ENCODE measurements at places on chromosomes 12 and 14. TPM values are rescaled to one million over a fixed set of nuclear protein-coding genes. Genes with fewer than 3 reads are reported as not detected.

DNA sequence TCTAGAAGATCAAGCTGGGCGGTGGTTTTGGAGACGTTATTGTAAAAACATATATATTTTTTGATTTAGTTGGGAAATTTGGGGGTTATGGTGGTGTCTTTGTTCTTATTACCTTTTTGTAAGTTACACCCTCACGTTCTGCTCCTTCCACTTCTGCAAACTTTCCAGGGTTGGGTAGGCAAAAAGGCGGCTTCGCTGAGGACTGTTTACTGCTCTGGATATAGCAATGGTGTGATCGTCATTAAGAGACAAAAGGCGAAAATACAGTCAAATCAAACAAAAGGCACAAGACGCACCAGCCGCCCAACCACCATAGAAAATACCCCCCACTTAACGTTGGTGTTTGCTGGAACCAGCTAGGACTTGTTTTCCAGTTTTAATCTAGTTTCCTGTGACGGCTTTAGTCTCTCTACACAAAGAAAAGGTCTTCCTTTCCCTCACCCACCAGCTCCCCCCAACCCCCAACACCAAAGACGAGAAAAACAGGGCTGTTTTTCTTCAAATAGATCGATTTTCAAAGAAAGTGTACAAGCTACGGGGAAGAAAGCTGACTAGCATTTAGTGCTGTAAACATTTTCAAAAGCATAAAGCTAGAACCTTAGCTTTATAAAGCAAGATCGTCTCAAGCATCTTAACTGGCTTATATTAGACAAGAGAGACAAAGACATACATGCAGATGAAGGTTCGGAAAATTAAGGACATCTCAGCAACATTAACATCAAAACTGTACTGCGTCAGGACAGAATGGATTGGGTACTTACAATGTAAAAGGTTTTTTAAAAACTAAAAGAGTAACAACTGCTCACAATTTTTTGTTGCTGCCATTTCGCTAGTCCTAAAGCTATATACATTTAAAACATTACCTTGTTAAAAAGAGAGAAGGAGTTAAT lies 2.0 kb upstream of the SETD1B start:
- peak; percentile 54 for DNase-seq

DNA sequence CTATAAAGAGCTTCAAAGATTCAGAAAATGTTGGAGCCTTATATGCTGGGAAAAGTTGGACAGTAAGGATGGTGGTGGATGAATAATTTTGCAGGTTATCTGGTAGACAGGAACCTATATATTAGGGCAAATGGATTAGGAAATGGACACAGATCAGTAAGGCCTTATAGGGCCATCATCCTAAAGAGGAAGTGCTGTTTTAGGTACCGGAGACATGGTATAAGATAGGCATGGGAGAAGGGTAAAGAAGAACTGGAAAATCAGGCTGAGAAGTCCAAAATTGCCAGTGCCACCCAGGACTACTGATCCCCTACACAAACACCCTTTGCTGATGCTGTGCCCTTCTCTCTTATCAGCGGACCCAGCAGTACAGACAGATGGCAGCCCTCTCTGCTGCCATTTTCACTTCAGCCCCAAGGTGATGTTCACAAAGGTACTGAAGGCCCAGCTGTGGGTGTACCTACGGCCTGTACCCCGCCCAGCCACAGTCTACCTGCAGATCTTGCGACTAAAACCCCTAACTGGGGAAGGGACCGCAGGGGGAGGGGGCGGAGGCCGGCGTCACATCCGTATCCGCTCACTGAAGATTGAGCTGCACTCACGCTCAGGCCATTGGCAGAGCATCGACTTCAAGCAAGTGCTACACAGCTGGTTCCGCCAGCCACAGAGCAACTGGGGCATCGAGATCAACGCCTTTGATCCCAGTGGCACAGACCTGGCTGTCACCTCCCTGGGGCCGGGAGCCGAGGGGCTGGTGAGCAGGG lies 5.5 kb downstream of the GDF11 start:
- no peak for DNase-seq

GRCh38 chr12:4288296-4289131 lies 15.0 kb downstream of the CCND2 start:
- DNase-seq: no peak

Gene C14orf39
- total RNA-seq: 0.34 TPM

Gene AHNAK2
- total RNA-seq: 10.4 TPM
